GM04504 (cell line): ENCODE measurements at places on chromosomes 4 and X.

- no peak for DNase-seq
Observed at GRCh38 chrX:8731559-8732395, at the start of gene ANOS1. Gene ANOS1, minus strand, starts transcription at chrX:8732137. Its CDS starts 101 bp downstream, at chrX:8732036.

DNA sequence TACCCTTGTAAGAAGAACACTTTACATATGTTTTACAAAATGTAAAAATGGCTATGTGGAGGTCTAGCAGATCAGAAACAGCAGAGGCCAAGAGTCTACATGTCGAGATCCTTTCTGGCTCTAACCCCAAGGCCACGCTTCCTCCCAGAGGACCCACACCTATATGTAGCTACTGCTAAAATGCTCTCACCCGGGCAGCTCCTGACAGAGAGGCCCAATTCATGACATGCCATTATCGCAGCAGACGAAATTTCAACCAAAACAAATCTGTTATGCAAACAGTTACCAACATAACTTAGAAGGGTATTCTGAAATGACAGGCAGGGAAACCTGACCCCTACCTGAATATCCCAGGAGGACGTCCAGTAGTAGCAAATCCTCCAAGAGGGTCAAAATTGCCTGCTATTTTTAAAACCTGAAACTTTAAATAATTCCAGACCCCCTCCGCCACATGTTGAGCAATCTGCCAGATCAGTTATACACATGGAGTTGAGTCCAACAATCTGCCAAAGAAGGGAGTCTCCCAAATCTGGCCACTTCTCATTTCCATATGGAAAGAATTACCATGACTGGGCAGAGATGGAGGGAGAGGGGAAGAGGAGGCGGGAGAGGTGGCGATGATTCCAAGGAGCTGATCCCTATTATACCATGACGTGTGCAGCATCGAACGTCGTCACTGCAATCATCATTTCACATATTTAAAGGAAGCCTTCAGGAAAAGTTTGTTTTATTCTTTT lies 192.9 kb upstream of the TBL1X start:
- peak; percentile 21 for DNase-seq

GRCh38 chr4:8140915-8141314 lies 17.7 kb downstream of the ABLIM2 start:
- DNase-seq, result no peak

DNA sequence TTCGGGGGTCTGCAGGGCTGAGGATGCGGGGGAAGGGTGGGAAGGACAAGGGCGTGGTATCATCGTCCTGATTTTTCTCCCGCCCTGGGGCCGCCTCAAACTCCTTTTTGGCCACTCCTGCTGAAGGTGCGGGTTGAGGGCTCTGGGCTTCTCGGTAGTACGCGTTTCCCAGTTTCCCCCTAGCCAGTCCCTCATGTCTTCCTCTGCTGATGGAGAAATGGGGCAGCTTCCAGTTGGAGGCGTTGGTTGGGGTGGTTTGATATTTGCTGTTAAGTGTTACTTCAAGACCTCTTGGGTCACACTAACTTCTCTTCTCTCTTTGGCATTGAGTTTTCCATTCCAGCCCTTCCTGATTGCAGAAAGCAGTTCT lies 482 bp downstream of the GSTCD start:
- DNase-seq, result no peak

GRCh38 chr4:128450326-128451120 lies 162.9 kb upstream of the PGRMC2 start:
- DNase-seq, result no peak

- no peak for DNase-seq
Observed at GRCh38 chr4:47238667-47239066, 207.3 kb downstream of the GABRB1 start.

DNA sequence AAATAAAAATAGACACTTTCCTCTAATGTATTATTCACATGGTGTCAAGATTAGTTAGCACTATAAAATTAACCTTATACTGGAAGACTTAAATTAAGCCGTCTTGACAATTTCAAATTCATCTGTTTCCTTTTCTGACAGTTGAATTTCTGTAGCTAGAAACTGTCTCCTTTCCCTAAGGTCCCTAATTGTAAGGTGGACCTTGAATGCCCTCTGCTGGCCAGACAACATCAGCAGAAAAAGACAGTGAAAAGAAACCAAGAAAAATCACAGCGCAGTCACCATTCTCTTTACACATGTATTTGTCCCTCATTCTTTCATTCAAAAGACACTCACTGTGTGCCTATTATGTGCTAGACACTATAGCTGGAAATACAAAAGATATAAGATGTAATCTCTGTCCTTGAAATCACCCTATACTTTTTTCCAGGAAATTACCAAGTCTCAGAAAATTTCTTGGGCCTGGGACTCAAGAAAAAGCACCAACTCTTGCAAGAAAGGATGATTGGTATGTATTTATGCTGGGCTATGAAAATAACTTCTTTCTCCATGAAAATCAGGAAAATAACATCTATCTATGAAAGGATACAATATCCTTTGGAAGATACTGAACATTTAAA lies 32.7 kb upstream of the AMBN start:
- DNase-seq, result peak; percentile 9
